ENCODE measurements at places on chromosomes 7 and 10.

DNA sequence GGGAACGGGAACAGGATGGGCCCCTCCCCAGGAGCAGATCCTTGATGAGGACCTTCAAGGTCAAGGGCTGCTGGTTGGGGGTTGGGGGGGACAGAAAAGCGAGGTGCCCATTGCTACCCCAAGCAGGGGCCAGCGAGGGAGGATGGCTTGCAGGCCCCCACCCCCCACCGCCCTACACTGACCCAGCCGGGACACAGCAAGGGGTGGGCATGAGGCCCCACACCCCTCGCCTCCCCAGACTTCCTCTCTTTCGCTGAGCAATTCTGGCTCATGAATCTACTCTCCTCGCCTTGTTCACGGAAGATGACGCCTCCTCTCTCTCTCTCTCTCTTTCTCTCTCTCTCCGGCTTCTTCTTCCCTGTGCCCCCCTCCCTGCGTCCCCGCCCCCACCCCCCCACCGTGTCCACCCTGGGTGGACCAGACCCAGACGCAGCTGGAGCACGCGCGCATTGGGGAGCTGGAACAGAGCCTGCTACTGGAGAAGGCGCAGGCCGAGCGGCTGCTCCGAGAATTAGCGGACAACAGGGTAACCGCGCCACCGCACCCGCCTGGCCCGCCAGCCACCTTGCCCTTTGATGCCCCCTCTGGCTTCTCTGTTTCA, 81.1 kb upstream of the GTF2IRD1 start:
- DNase-seq = no peak

- DNase-seq = no peak
These were observed 54.2 kb upstream of the GDF10 start for GRCh38 chr10:47245731-47246350.

DNA sequence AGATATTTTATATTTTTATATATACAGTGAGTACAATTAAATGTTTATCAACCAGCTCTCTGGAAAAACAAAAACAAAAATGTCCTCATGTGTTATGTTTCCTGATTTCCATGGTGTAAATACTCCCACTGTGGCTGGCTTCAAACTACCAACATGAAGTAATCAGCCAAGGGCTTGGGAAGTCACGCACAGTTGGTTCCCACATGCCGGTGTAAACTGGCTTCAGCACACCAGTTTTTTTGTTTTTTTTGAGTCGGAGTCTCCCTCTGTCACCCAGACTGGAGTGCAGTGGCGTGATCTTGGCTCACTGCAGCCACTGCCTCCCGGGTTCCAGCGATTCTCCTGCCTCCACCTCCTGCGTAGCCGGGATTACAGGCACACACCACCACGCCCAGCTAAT, 11.8 kb downstream of the OSBPL3 start:
- DNase-seq = no peak

DNA sequence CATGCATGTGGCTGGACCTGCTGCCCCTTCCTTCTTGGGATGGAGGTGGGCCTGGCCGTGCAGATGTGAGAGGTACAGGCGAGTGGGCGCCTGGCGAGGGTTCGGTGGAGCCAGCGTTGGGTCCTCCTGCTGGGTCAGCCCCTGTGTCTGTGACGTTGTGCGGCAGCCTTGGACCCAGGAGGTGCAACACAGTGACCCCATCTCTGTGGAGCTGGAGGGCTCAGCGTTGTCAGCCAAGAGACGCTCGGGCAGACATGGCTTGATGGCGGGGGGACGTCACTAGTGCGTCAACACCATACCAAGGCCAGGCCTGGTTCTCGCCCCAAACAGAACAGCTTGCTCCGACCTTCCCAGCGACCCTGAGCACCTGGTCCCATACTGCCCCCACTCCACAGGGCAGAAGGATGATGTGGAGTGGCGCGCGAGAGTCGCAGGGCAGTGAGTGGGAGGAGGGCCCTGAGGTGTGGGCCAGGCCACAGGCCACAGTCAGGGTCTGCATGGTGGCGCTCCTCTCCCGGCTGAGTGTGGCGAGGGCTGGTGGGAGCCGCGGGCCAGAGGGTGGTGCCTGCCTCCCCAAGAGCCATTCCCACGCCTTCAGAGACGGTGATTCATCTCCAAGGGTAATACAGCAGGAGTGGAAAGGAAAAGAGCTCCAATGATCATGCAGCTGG, 184.4 kb downstream of the DNAJB6 start:
- DNase-seq = no peak

GRCh38 chr10:95233377-95234034, 39.5 kb downstream of the ACSM6 start:
- DNase-seq = no peak

DNA sequence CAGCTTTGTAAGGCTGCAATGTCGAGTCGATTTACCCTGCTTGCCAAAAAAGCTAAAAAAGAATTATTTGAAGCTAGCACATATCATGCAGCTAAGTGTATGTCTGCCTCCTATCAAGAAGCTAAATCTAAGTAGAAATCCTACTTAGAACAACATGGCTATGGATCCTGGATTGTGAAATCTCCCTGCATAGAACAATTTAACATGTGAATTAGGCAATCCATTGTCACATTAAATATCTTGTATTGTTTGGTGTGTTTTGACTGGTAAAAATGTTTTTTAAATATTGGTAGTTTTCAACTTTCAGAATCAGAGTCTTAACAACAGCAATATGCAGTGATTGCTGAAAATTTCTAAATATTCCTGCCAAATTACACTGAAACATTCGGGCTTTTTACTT, 73.3 kb downstream of the SKIDA1 start:
- no peak for DNase-seq

DNA sequence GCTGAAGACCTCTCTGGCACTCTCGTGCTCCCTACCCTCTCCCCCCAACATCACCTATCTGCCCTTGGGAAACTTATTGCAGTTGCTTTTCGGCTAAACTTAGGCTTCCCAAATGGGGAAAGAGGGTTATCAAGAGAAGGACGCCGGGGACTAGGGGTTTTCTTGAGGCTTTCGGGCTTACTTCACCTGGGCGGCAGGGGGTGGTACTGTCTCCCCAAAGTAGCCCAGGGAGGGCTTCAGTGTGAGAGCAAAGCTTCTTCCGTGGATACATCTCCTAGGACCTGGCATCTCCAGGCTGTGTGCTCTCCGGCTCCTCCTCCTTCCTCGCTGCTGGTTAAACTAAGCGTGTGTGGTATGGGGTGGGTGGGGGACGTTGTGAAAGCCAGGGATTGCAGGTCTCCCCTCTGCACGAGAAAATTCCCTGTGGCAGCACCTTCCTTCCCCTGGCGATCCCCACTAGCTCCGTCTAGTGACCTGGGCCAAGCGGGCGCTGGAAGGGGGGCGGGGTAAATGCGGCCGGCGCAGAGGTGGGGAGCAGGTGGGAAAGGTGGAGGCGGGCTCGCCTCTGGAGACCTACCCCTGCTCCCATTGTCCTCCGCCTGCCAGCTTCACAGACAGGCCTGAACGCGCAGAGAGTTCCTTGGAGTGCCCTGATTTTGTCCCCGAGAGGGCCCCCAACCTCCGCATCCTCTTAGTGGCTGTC, 1.1 kb downstream of the PLXDC2 start:
- no peak for DNase-seq

Data from astrocyte of the cerebellum (primary cell).